ENCODE measurements at places on chromosomes 6 and 20. TPM values are rescaled to one million over a fixed set of nuclear protein-coding genes. Genes with fewer than 3 reads are reported as not detected.

The FGD2 gene
- 1.3 TPM for total RNA-seq

The RGS17 gene
- 0.02 TPM for total RNA-seq

The CNR1 gene
- total RNA-seq, result not detected

The NNAT gene
- 0.33 TPM for total RNA-seq

The HNF4A gene
- total RNA-seq, result not detected

The MUC21 gene
- not detected for total RNA-seq

The EEF1A2 gene
- 0.20 TPM for total RNA-seq

The MYMX gene
- total RNA-seq, result not detected

The WFDC12 gene
- total RNA-seq, result not detected

The MATN4 gene
- not detected for total RNA-seq

The BTNL2 gene
- not detected for total RNA-seq

The SAMD3 gene
- 14.5 TPM for total RNA-seq

The PCMT1 gene
- total RNA-seq, result 107 TPM

The GABRR1 gene
- not detected for total RNA-seq

The LPA gene
- not detected for total RNA-seq

GRCh38 chr20:14049111-14049510, 53.8 kb downstream of the MACROD2 start:
- DNase-seq, result no peak

- DNase-seq, result no peak
Measured at GRCh38 chr6:5152460-5152859, 67.3 kb downstream of the PPP1R3G start.

- DNase-seq, result no peak
Measured at GRCh38 chr20:60321601-60322000, 363.4 kb downstream of the CDH26 start.

- DNase-seq, result no peak
Measured at GRCh38 chr20:539191-539590, 4.4 kb downstream of the CSNK2A1 start.

GRCh38 chr6:34491091-34491430, 25.2 kb downstream of the PACSIN1 start:
- DNase-seq, result no peak

DNA sequence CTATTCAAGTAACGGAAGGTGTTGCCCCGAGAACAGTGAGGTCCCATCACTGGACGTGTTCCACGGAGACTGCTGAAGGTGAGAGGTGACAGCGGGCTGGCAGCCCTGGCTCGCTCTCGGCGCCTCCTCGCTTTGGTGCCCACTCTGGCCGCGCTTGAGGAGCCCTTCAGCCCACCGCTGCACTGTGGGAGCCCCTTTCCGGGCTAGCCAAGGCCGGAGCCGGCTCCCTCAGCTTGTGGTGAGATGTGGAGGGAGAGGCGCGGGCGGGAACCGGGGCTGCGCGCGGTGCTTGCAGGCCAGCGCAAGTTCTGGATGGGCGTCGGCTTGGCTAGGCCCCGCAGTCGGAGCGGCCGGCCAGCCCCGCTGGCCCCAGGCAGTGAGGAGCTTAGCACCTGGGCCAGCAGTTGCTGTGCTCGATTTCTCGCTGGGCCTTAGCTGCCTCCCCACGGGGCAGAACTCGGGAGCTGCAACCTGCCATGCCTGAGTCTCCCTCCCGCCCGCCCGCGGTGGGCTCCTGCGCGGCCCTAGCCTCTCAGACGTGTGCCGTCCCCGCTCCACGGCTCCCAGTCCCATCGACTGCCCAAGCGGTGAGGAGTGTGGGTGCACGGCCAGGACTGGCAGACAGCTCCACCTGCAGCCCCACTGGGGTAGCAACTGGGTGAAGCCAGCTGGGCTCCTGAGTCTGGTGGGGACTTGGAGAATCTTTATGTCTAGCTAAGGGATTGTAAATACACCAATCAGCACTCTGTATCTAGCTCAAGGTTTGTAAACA, 77.6 kb downstream of the RNF182 start:
- DNase-seq, result no peak

DNA sequence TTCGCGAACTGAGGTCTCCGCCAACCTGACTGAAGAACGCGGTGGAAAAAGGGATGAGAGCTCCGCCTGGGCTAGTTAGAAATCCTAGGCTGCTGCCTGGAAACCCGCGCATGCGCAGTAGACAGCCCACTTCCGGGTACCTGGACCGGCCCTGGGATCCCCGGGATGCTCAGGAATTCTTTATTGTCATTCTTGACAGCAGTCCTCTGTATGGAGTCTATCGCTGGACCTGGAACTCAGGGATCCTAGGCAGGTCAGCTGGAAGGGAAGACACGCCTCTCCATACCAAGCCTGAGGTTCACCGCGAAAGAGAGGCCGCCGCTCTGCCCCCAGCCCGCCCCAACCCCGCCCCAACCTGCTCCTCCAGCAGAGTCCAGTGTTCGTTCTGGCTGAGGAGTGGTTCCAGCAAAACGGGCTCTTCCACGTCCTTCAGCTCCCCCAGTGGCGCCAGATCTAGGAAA, 1379.2 kb upstream of the DEFB115 start:
- DNase-seq, result no peak

- no peak for DNase-seq
Measured at GRCh38 chr6:137780447-137781034, 86.5 kb upstream of the TNFAIP3 start.

- DNase-seq, result no peak
Measured at GRCh38 chr6:6901205-6901719, 206.5 kb upstream of the RREB1 start.

DNA sequence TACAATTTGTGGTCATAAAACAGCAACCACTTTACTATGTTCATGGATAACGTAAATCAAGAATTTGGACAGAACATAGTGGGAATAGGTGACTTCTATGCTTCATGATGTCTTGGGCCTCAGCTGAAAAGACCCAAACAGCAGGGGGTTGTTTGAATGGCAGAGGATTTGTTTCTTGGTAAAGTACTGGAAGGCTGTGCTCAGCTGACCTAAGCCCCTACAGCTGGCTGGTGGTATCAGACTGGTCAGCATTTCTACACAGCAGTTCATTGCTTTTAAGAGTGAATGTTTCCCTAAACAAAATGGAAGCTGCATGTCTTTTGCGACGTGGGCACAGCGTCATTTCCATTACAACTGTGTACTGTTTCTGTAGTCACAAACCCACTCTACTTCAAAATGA, 148.5 kb upstream of the DEFB112 start:
- no peak for DNase-seq

DNA sequence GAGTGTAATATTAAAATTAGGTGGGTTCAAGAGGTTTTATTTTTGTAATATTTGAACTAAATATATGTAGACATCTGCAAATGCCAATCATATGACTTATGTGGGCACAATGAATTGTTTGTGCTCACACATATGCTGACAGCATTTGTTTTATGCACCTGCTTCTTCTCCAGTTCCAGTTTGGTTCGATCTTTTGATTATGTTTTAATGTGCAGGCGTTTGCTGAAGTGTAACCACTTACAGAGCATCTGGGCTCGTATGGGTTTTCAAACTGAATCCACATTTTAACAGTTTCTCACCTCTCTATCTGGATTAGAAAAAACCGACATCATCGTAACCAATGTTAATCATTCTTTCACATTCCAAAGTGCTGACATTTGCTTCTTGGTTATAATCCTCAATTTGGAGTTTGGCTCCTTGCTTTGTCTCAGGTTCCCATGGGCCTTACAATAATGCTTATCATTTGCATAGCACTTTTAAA, 129.1 kb upstream of the SPACA1 start:
- DNase-seq, result no peak

- no peak for DNase-seq
Measured at GRCh38 chr6:33826537-33826936, 22.7 kb upstream of the MLN start.

DNA sequence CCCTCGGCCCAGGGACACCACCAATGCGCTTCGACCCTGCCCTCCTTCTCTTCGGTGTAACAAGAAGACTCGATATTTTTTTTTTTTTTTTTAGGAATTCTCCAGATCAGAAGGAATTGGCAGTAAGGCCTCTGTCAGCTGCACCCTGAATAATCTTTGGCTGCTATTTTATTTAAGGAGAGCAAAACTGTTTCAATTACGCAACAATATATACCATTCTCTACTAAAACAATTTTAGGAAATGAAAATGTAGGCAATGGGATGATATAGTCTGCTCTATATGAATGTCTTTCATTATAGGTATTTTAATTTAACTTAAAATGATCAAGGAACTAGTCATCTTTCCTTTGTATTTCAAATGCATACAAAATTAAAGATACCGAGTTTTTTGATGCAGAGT, 13.3 kb downstream of the ZCCHC3 start:
- no peak for DNase-seq

DNA sequence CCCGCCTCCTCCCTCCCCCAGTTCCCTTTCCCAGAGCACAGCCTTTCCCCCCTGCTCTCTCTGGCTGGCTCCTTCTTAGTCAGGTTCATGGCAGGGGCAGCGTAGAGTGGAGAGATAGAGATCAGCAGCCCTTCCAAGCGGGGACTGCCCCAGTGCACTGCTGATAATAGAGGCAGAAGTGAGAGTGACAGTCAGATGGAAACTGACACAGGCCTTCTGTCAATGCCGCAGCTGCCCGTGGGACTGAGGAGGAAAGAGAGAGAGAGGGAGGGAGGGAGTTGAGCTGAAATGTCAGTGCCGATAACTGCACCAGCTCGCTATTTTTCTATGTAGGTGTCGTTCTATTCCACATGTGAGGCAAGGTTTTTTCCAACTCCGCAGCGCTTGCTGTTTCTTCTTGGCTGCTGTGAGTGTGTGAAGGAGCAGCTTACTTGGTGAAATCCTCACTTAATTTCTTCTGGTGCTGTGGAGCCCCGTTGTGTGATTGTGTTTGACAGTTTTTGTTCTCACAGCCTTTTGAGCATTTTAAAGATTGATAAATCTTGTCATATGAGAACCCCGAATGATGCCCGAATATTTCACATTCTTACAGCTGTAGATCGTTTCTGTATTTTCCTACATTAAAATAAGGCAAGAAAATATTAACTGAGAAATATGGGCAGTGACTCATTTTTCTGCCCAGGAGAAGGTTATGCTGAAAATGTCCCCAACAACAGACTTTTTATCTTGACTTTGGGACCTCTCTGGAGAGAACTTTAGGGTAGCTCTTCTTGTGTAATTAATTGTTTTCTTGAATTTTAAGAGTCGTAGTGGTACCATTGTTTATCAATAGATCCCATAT, 386.4 kb upstream of the MMS22L start:
- no peak for DNase-seq

DNA sequence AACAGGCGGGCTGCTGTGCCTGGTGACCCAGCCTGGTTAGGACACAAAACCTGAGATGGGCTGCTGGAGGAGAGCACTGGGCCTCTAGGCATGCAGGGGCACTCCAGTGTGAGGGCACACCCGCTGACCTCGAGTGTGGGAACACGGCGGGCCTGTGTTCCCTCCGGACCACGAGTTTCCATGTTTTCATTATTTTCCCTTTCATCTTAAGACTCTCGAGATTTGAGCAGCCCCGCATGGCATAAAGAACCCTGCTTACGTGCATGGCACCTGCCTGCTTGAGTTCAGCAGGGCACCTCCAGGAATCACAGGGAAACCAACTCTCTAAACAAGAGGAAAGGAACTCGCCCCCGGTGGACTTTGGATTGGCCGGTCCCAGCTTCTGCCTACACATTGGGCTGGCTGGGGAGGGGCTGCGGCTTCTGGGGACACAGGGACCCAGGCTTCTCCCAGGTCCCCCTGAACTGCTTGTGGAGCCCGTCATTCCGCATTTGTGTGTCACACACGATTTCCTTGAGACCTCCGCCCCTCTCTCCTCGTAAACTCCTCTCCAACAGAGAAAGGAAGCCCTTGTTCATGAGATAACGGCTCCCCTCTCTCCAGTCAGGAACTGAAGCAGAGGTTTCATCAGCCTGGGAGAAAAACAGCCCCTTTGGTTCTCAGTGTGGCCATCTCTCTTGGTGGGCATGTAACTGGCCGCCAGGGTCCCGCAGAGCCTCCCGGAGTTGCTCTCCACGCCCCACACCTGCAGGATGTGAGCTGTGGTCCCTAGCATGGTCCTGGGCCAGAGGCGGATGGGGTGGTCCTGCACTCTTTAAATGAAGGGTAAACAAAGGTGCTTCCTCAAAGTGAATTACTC, 181.8 kb downstream of the TTLL2 start:
- no peak for DNase-seq

GRCh38 chr20:47699818-47700217, 85.5 kb downstream of the SULF2 start:
- no peak for DNase-seq

DNA sequence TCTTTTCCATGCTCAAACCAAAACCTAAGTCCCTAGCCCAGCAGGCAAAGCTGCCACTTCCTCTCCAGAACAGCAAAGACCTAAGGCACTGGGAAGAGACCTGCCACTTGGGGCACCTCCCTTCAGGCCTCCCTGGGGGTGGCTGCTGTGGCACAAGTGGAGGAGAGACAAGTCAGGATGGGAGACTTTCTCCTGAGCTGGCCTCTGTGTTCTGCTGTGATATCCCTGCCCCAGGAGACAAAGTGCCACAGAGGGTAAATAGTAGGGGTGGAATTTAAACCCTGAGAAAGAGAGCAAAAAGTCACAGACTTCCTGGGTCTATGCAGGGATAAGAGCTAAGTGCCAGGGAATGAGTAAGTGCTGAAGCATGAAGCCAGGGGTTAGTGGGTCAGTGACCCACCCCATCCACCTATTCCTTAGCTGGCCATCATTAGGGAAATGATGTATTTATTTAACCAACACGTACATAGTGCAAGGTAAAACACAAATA, 84.2 kb downstream of the MRPL14 start:
- no peak for DNase-seq

GRCh38 chr6:71486461-71486860, 197.8 kb downstream of the OGFRL1 start:
- DNase-seq, result no peak

- no peak for DNase-seq
Measured at GRCh38 chr6:159759645-159760044, 2.2 kb upstream of the ACAT2 start.

DNA sequence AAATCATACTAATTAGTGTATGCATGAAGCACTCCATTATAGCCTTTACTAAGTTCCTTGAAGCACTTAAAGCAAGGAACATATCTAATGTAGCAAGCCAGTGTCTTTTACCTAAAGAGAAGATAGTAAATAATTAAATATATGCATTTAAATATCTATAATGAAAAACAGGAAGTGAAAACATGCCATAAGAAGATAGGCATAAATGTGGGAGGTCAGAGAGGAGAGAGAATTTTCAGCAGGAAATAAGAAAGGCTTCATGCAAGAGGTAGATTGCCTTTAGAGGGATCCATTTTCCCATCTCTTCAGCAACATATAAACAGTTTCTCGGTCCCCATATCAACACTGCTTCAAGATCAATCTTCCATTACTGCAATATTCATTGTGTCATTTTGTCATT, 599.8 kb downstream of the FRK start:
- no peak for DNase-seq

- no peak for DNase-seq
Measured at GRCh38 chr20:50127587-50128519, 14.9 kb upstream of the UBE2V1 start.

- no peak for DNase-seq
Measured at GRCh38 chr6:132063738-132064137, 112.6 kb upstream of the CCN2 start.

DNA sequence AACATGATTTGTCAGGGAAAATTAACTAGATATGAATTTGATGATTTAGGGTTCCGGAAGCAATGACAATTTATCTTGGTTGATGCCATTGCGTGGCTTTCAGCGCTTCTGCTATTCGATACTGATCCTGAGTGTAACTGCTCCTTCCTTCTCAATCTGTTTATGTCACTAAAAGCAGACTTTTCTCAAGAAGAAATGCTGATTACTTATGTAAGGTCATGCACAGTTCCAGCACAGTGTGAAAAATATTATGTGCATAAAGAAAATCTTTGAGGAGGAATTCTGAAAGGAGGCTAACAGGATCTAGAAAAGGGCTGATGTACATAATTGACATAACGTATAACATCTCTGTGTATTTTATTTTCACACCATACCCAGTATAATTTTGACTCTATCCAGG, 336.6 kb downstream of the PACRG start:
- DNase-seq, result no peak

Data from CD8-positive, alpha-beta memory T cell (primary cell).